ENCODE measurements at places on chromosomes 1 and 21.

GRCh38 chr1:145843031-145843430 lies 2.4 kb upstream of the NUDT17 start:
- no peak for DNase-seq

DNA sequence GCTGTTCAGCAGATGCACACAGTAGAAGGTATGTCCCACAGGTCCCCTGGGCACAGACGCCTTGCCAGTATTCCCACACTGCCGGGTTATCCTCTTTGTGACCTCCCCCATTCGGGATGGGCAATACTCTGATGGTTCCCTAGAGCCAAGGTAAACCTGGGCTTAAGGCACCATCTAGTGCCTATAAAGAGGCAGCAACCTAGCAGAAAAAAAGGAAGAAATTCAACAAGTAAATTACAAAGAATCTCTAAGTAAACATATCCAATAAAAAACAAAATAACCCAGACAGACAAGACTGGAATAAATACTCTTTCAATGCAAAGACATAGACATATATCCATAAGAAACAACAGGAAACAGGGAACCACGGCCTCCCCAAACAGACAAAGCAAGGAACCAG lies 39.4 kb downstream of the HSF2BP start:
- no peak for DNase-seq

- no peak for DNase-seq
These were observed 532.4 kb downstream of the KIF26B start for GRCh38 chr1:245687152-245687635.

DNA sequence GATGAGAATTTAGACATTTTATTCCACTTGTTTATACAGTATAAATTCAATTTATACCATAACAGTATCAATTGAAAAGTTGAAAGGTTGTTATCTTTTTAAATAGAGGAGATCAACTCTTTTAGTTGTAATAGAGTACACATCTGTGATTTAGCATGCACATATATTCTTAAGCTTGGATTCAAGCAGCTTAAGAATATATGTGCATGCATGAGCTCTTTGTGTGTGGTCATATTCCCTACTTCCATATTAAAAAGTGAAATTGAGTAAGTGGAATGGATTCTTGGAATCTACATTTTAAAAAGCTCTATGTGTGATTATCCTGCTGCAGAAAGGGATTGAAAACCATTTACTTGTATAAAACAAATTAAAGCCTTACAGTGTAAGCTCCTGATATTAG lies 71.9 kb downstream of the SYCP1 start:
- DNase-seq, result no peak

DNA sequence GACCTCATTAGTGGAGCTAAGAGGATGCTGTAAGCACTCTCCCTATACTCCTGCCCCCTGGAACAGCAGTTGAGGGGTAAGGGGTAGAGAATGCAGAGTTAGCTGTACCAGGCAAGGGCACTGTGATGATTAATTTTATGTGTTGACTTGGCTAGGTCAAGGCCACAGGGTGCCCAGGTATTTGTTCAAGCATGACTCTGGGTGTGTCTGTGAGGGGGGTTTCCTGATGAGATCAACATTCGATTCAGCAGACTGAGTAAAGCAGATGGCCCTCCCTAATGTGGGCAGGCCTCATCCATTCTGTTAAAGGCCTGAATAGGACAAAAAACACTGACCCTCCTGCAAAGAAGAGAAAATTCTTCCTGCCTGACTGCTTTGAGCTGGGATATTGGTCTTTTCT lies 110.8 kb downstream of the KCND3 start:
- DNase-seq, result no peak

DNA sequence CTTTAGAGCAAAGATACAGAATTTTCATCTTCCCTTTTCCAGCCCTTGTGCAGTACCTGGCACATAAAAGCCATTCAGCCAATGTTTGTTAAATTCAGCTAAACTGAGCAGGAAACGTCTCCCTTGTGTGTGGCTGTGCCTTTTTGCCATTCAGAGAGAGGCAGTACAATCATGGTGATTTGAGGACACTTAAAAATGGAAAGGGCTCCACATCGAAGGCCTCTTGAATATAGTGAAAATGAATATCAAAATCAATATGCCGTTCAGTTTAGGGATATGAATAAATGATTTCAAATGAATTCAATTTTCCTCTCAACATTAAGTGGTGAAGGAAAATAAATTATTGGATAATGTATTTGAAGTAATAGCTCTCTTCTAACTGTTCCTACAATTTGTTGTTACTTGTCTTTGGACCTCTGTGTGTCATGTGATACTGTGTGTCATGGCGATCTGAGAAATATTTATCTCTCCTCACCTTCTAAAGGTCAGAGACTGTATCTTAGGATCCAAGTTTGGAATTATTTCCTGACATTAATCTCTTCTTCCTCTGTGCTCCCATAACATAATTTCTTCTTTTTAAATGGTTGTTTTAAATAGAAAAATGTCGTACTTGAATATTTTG lies 355.6 kb upstream of the ST6GALNAC5 start:
- DNase-seq, result no peak

Measured in stimulated activated CD8-positive, alpha-beta memory T cell treated with anti-CD3 and anti-CD28 coated beads, Interleukin-4, amount 100 ng/mL, for 1 hour (primary cell).